ENCODE measurements at places on chromosomes 3 and 15.

DNA sequence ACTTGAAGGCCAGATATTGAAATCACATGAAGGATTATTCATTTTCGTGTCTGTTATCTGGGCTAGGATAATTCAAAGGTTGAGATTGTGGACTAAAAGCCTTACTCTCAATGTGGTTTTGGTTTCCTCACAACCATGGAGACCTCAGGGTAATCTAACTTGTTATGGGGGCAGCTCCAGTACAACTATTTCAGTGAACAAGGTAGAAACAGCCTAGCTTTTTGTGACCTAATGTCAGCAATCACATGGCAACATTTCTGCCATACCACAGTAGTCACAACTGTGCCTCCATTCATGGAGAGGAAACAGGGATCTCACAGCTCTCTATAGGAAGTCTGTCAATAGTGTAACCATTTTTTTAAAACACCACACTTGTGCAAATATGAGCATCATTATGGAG, 62.4 kb upstream of the RARB start:
- no peak for DNase-seq

- DNase-seq = no peak
These were observed 27.2 kb downstream of the AQR start for GRCh38 chr15:34942363-34942762.

DNA sequence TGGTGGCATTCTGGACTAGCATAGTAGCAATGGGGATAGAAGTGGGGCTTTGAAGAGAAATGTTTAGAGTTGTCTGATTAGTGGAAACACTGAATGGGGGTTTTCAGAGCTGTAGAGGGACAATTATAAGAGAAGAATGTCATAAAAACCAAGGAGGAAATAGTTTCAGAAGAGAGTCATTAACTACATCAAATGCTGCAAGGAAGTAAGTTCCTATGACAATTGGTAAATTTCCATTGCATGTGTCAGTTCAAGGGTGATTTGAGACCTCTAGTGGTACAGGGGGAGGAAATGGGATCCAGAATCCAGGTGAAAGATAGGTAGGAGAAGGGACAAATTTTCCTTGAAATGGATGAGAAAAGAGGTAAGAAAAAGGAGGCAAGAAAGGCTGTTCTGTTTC, 68.3 kb upstream of the TBC1D5 start:
- DNase-seq = no peak

DNA sequence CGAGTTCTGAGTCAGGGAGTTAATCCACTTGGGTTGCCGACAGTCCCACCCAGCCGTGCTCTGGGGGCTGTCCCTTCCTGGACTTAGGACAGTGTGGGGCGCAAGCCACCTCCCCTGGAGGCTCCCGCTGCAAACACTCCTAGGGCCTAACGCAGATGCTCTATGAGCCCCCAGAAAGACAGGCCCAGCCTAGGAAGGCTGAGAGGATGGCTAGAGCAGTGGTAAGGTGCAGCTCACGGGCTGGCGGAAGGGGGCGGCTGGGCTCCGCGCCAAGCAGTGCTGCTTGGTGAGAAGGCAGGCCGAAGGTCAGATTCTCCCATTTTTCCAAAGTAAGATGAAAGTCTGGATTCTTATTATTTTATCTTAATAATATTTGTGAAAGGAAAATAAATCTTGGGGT, 84.6 kb upstream of the ALDH1L1 start:
- DNase-seq = no peak

DNA sequence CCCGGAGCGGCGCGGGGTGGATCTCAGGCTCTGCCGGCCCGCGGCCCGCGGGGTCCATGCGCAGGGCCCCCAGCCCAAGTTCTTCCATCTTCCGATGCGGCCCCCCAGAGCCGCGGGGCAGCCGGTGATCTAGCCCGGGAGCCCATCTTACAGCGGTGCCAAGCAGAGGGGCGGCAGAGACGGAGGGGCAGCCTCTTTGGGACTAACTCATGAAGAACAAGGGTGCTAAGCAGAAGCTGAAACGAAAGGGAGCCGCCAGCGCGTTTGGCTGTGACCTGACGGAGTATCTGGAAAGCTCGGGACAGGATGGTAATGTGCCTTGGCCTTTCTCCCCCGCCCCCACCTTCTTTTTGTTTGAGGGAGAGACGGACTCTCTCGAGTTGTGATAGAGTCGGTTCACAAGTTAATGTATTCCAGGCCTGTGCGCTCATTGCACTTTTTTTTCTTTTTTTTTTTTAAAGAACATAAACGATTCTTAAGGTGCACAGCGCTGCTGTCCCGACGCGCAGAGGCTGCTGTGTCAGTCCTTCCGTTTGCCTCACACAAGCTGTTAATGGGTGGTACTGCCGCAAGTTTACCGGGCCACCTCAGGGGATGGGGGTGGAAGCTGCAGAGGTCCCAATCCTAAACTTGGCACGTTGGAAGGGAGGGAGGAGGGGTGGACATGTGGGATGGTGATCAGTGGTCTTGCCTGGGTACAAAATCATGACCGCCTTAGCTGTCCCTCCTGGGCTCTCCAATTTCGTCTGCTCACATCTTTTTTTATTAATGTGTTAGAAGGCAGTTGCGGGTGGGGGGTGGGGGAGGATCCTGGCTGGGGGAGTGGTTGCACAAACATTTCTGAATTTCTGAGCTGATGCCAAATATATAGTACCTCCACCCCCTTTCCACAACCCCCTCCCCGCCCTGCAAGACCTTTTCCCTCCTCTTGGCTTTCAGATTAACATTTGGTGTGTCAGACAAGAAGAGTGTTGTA, 801 bp downstream of the ARHGAP31 start:
- no peak for DNase-seq

DNA sequence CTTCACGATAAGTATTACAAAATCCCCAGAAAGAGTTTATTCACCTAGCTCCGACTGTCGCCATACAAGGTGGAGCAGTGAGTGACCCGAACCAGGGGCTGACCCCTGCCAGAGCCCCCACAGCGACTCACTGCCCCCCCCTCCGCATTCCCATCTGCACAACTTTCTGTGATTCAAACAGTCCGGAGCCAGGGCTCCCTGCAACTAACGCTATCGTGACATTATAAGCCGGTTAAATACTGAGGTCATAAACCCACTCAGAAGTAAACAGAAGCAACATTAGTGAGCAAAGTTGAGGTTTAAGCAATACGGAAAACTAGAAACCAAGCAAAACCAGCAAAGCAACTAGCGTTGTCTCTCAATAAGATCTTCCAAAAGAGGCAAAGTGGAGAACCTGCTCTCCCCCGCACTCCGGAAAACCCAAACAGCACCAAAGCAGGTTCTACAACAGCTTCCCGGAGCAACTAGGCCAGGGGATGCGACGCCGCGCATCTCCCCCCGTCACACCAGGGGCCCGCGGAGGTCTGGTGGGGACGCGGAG, 642 bp downstream of the SCAP start:
- no peak for DNase-seq

DNA sequence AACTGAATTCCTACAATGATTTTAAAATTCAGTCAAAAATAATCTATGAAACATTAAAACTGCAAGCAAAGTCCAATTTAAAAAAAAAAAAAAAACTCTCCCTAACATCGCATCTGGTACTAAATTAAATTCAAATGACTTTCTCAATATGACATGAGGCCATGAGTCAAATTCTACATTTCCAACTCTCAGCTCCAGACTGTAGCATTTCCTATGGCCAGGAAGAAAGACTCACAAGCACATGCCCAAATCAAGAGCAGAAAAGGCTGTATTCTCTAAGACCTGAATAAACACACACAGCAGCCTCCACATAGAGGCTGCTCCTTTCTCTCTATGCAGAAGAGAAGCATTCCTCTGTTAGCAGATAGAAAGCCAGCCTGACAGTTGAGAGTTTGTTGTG, 729.2 kb downstream of the ROBO1 start:
- DNase-seq = no peak

DNA sequence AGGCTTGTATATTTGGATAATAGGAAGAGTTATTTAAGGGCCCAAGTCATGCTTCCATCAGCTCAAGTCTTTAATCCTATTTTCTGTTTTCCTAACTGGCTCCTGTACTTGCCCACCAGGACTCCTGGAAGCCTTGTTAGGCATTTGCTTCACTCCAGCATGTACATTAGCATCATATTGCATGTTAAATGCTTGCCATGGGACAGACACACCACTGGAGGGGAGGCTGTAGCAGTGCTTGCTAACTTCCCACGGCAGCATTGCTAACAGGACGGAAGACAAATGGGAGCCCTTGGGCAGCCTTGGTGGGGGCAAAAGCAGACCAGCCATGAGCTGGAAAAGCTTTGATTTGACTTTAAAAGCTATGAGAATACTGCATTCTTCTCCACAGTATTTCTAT, 6.1 kb downstream of the TMOD2 start:
- no peak for DNase-seq
